ENCODE measurements at places on chromosomes 16 and 17.

DNA sequence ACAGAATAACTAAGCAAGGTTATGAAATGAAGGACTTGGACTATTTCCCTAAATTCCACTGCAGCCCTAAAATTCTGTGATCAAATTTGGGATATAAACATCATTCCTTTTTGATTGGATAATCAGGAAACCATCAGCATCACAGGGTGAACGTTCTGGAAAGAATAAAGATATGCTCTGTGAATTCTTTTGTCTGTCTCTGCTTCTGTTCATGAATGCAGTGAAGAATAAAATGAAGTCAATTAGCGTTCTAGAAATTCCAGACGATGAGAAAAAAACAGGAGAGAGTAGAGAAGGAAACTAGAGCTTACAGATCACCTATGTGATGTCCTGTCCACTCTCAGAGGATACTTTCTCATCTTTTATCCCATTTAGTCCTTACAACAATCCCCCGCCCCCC, 295.1 kb upstream of the SOX9 start:
- no peak for DNase-seq

GRCh38 chr16:11087691-11088073, 143.3 kb downstream of the CLEC16A start:
- no peak for DNase-seq

GRCh38 chr16:526181-527014, 1.1 kb upstream of the CAPN15 start:
- DNase-seq, result peak; percentile 85

GRCh38 chr17:61251939-61252865, 147.4 kb upstream of the TBX2 start:
- DNase-seq, result no peak

DNA sequence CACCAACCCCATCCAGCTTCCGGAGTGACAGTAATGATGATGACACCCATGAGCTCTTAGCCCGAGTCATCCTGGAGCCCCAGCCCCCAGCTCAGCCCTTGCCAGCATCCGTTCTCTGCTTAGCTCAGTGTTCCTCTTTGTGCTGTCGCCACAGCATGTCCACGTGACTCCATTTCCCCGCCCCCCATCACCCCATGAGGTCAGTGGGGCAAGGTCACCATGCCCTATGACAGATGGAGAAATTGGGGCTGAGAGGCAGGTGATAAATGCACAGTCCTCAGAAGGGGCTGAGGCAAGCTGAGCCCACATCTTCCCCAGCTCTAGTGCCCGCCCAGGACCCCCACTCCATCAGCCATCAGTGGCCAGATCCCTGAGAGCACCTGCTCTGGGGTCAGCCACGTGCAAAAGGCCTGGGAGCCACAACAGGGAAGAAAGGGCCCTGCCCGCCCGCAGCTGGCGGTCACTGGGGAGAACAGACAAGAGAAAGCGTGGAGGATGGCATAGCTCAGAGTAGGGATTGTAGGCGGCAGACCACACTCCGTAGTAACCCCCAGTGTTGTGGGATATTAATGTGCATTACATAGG, 17.1 kb downstream of the ITGB4 start:
- DNase-seq, result no peak

DNA sequence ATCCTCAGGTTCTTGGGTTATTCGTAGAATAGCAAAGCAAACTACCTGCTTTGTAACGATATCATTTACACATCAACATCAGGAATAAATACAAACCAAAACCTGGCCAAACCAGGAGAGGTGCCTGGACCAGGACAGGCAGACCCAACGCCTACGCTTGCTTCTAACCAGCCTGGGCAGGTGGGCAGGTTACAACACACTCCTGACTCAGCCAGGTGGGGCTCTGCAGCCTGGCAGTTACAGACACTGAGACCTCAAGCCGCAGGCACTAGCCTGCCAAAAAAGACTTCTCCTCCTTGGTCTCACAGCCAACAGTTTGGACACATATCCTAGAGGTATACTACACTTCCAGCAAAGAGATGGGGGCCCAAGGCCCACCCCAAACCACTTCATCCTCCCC, 14.0 kb downstream of the ANKRD11 start:
- DNase-seq, result no peak

DNA sequence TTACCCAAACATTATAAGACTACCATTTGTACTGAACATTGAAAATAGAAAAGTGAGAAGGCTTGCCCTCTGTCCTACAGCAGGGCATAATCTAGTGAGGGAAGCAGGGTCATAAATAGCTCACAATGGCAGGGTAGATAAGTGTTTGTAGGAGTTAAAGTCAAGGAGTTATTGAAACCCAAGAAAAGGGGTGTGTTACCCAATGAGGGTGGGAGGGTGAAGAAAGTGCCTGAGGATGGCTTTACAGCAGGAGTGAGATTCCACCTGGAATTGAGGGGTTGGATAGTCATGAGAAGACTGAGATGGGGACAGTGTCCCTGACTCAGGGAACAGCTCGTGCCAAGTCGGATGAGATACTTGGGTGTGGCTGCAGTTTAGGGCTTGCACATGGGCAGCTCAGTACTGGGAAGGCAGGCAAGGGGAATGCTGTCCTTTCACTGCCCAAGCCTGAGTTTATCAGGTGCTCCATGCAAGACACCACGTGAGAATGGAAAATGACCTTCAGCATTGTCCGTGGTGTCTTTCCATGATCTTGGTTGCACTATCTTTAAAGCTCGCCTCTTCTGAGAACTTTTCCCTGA, 393.2 kb upstream of the MAF start:
- no peak for DNase-seq

- no peak for DNase-seq
These were observed 12.9 kb downstream of the TRPV2 start for GRCh38 chr17:16428098-16428882.

- no peak for DNase-seq
These were observed 50.6 kb upstream of the STH start for GRCh38 chr17:45948498-45948880.

DNA sequence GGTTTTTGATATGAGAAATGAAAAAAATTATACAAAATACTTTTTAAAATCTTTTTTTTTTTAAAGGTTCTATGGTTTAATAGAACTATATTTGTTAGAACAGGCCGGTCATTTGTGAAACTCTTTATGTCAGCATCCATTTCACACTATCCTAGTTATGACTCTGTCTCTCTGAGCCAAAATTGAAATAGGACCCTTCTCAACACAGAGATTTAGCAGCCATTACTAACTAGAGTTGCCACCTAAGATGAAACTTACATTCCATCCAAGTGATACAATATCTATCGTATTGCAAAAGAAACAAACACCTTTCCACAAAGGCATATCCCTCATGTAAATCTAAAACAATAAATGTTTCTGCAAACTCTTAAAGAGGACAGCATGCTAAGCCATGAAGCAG, 249.8 kb downstream of the CDH11 start:
- no peak for DNase-seq

DNA sequence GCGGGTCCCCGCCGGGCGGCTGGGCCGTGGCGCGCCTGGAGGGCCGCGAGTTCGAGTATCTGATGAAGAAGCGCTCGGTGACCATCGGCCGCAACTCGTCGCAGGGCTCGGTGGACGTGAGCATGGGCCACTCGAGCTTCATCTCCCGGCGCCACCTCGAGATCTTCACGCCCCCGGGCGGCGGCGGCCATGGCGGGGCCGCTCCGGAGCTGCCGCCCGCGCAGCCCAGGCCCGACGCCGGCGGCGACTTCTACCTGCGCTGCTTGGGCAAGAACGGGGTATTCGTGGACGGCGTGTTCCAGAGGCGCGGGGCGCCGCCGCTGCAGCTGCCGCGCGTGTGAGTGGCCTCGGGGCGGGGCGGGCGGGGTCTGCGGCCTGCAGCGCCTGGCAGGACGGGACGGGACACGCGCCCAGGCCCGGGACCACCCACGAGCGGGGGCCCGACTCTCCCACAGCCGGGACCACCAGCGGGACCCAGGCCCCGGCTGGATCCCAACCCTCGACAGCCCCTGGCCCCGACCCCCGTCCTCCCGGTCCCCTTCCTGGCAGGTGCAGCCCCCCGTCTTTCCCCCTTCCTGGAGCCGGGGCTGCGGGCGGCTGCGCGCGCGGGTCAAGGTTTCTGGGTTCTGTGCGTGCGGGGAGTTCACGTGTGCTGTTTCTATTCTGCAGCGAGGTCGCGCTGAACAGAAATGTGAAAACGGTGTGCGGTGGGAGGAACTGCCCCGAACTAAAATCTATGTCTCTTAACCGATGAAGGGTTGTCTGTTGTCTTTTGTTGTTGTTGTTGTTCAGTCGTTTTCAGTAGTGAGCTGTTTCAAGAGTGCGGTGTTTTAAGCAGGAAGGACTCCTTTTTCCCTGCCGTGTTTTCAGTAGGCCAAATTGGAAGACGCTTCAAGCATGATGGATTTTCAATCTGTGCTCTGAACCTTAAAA, 705 bp downstream of the FOXK2 start:
- peak; percentile 17 for DNase-seq

- DNase-seq, result no peak
These were observed 14.4 kb downstream of the NTAN1 start for GRCh38 chr16:15041271-15042004.

DNA sequence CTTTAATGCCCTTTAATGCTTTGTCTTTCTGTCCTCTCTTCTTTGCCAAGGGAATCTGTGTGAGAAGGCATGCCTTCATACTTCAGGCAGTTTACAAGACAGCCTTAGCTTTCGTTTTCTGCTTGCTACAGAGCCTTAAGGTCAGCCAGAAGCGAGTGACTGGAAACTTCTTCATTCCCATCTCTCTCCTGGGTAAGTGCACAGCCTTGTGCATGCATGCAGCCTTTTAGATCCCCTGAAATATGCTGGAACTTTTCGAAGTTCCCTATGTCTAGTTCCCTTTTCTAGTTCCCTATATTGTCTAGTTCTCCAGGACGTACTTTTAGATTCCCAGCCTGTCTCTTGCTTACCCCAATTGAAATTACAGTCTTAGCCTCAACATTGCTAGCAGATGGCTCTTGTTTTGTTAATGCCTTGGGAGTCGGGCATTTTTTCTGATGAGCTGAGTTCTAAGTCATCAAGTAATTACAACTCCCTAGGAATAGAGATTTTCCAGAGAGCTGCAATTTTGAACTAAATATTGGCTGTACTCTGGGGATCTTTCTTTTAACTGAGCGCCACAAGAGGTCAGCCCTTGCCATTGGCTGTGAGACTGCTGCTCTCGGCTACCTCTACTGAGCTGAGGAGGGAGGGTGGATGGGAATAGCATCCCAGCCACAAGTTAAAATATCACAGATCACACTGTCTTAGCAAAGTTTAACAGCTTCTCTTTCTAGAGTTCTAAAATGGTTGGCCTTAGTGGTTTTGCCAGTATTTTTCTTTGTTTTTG, 22.7 kb upstream of the PPM1D start:
- no peak for DNase-seq

- DNase-seq, result no peak
These were observed 282.9 kb upstream of the IRX5 start for GRCh38 chr16:54647725-54648221.

GRCh38 chr16:81907681-81908080, 103.6 kb downstream of the SDR42E1 start:
- no peak for DNase-seq

- no peak for DNase-seq
These were observed 11.0 kb upstream of the TACO1 start for GRCh38 chr17:63589646-63590045.

DNA sequence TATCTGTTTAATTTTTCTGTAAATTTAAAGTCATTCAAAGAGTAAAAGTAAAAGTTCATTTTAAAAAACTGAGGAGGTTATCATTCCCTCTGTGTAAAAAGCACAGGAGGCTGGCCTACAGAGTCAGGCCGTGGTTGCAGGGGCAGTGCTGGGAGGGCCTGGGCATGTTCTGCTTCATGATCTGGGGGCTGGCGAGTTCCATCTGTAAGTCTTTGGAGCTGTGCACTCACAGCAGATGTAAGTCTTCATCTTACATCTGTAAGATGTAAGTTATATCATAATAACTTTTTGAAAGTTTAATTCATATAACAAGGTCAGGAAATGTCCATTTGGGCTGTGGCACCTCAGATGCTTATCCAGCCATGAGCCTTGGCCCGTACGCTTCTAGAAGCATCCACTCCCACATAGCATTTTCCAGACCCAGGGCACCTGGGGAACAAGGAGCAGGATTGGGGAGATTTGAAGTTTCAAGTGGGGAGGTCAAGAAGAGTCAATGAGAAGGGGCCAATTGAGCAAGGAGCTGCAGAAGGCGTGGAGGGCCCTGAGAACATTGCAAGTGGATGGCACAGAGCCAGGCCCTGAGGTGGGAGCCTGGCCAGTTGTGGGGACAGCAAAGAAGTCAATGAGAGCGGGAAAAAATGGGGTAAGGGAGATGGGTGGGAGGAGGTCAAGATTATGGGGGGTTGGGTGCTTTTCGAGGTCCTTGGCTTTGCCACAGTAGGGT, 54.1 kb downstream of the TNFRSF13B start:
- DNase-seq, result no peak

DNA sequence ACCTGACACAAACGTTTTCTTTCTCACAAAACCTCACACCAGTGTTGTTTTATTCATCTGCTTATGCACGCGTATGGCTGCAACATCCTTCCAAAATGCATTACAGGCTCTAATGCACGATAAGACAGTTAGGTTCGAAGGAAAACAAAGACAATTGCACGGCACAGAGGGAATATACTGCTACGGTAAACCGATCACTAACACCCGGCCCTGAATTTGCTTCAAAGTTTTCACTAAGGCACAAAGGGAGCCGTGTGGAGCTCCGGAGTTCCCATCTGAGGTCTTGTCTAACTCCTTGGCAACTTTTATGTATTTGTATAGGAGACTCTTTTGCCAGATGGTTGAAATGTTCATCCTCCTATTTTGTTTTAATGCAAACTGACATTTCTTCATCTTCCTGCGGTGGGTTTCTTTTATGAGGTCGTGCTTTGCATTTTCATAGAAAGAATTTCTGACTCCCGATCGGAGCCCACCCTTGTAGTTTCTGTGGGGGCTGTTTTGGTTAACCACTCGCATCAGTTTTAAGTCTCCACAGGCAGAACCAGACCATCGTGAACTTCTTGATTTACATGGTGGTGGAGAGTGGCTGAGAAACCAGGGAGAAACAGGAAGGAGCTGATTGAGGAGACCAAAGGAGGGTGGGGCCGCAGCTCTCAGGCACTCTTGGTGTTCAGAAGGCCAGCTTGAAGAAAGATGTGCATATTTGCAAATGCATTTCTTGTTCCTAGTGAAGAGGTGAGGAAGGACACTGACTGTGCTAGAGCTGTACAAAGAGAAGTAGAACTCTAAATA, 516.8 kb downstream of the MAF start:
- no peak for DNase-seq

DNA sequence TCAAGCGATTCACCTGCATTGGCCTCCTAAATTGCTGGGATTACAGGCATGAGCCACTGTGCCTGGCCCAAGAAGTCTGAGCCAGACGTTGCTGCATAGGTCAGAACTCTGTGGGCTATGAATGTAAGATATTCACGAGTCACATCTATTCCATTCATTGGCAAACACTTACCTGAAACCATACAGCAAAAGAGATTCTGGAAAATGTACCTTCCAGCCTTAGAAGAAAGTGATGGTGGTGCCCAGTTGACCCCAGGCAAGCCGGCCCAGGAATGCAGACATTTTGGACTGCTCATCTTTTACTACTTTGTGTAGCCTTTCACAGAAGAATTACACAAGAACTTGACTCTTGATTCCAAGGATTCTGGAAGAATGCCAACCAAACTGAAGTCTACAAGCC, 135.6 kb upstream of the N4BP1 start:
- DNase-seq, result no peak

Measured in NCI-H146 (cell line).